Activated naive CD4-positive, alpha-beta T cell treated with anti-CD3 and anti-CD28 coated beads for 36 hours (primary cell): ENCODE measurements at places on chromosomes 3 and 15. TPM values are rescaled to one million over a fixed set of nuclear protein-coding genes. Genes with fewer than 3 reads are reported as not detected.
A peak's percentile ranks its signal among the peaks of the same experiment; 100 is the strongest.

Gene FAM107A
- not detected for total RNA-seq

Gene PLAAT1
- not detected for total RNA-seq

Gene TMCO5A
- not detected for total RNA-seq

Gene ZNF445
- 19.0 TPM for total RNA-seq

Gene THAP10
- not detected for total RNA-seq

Gene HMCES
- total RNA-seq = 35.0 TPM

Gene RARRES1
- not detected for total RNA-seq

Gene FRMD5
- 0.37 TPM for total RNA-seq

Gene BOC
- 0.29 TPM for total RNA-seq

Gene TOPAZ1
- not detected for total RNA-seq

Gene LDHAL6B
- not detected for total RNA-seq

Gene ZNF619
- total RNA-seq = 4.7 TPM

GRCh38 chr15:59039225-59039624, 51.8 kb downstream of the RNF111 start:
- H3K27ac ChIP-seq = peak overlapping the region; percentile 66
- no peak overlapping the region for H3K4me3 ChIP-seq
- H3K27me3 ChIP-seq = no peaks in the 10 kb centered on the region
- H3K36me3 ChIP-seq = peaks cover 39% of the 10 kb centered on the region

DNA sequence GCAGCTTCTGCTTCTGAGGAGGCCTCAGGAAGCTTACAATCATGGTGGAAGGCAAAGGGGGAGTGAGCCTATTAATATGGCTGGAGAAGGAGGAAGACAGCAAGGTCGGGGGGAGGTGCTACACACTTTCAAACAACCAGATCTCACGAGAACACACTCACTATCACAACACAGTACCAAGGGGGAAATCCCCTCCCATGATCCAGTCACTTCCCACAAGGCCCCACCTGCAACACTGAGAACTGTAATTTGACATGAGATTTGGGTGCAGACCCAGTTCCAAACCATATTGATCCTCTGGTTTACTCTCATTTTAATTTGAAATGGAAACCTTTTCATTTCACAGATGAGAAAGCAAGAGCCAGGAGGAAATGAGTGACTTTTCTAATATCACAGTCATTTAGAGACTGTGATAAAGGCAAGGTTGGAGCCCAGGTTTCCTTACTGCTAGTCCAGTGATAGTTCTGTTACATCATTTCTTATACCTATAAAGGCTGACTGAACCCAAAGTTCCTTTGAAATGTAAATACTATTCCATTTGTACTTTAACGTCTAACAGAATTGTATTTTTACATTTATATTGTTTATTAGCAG, 105.8 kb upstream of the GAP43 start:
- H3K27me3 ChIP-seq = peaks cover 14% of the 10 kb centered on the region
- no peak overlapping the region for H3K27ac ChIP-seq
- no peak overlapping the region for H3K4me3 ChIP-seq
- no peaks in the 10 kb centered on the region for H3K36me3 ChIP-seq
- peaks cover 16% of the 10 kb centered on the region for H3K4me1 ChIP-seq

DNA sequence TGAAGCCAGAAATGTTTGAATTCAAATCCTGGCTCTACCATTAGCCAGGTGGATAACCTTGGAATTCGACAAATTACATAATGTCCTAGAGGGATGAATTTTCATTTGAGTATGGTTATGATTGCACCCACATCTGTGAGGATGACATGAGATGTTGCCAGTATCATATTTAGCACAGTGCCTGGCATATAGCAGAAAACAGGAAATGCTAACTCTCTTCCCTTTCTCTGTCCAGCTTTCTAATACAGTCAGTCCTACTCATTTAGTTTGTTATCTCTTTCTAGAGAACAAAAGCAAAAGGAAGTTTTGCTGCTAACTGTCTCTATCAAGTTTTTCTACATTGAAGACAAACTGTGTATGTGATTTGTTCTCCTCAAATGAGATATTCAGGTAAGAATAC, 231.7 kb downstream of the CPNE4 start:
- no peaks in the 10 kb centered on the region for H3K36me3 ChIP-seq
- no peak overlapping the region for H3K4me3 ChIP-seq
- DNase-seq = no peak
- no peaks in the 10 kb centered on the region for H3K4me1 ChIP-seq
- H3K27ac ChIP-seq = no peak overlapping the region

DNA sequence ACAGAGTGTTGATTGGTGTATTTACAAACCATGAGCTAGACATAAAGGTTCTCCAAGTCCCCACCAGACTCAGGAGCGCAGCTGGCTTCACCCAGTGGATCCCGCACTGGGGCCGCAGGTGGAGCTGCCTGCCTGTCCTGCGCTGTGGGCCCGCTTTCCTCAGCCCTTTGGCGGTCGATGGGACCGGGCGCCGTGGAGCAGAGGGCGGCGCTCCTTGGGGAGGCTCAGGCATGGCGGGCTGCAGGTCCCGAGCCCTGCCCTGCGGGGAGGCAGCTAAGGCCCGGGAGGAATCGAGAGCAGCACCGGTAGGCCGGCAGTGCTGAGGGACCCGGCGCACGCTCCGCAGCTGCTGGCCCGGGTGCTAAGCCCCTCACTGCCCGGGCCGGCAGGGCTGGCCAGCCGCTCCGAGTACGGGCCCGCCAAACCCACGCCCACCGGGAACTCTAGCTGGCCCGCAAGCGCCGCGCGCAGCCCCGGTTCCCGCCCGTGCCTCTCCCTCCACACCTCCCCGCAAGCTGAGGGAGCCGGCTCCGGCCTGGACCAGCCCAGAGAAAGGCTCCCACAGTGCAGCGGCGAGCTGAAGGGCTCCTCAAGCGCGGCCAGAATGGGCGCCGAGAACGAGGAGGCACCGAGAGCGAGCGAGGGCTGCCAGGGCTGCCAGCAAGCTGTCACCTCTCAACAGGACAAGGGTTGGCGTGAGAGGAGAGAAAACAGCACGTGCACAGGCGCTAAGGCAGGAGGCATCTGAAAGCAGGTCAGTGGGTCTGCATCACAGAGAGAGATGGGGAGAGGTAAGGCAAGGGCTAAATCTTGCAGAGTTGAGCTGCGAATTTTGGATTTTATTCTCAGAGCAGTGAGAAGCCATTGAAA, 5.9 kb upstream of the EPB42 start:
- no peak overlapping the region for H3K4me3 ChIP-seq
- no peak overlapping the region for H3K27ac ChIP-seq
- H3K4me1 ChIP-seq = peaks cover 5% of the 10 kb centered on the region

GRCh38 chr3:127670229-127670559, 2.6 kb upstream of the ABTB1 start:
- no peak overlapping the region for H3K4me3 ChIP-seq
- peaks cover 20% of the 10 kb centered on the region for H3K4me1 ChIP-seq
- no peak overlapping the region for H3K27ac ChIP-seq
- H3K27me3 ChIP-seq = no peaks in the 10 kb centered on the region
- DNase-seq = no peak

DNA sequence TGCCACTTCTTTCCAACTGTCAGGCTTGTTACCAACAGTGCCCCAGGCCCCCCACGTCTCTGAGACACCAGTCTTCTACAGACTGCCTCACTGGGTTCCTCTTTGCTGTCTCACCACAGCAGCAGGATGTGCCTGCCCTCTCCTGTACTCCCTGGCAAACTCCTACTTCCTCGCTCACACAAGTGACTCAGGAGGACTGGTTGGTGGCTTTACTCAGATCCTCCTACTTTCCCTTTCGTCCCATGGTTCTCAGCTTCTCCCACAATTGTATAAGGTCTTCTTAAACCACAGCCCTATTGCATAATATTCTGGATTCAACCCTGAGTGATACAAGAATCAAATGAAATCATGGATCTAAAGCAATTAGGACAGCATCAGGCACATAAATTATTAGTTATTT, 246.6 kb upstream of the PROK2 start:
- H3K4me3 ChIP-seq = no peak overlapping the region
- peaks cover 8% of the 10 kb centered on the region for H3K27me3 ChIP-seq
- H3K36me3 ChIP-seq = no peaks in the 10 kb centered on the region
- peaks cover 3% of the 10 kb centered on the region for H3K4me1 ChIP-seq

DNA sequence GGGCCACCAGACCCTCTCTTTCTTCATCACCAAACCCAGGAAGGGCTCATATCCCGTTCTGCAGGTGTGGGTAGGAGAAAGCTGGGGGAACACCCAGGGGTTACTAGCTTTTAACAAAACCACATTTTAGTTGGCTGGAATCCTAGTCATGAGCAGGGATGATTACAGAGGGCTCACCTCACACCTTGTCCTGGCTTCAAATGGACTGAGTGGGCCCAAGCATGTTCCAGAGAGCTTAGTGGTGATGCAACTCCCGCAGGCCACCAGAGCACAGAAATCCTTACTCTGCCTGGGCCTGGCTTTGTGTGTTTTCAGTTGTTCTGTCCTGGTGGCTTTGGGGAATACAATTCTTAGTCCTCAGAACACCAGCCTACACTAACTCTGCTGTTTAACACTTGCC, 56.8 kb upstream of the RYK start:
- no peaks in the 10 kb centered on the region for H3K4me1 ChIP-seq
- no peaks in the 10 kb centered on the region for H3K36me3 ChIP-seq
- H3K27ac ChIP-seq = no peak overlapping the region
- H3K4me3 ChIP-seq = no peak overlapping the region
- DNase-seq = no peak

- H3K27me3 ChIP-seq = no peaks in the 10 kb centered on the region
- no peak overlapping the region for H3K27ac ChIP-seq
- H3K4me1 ChIP-seq = peaks cover 29% of the 10 kb centered on the region
Measured at GRCh38 chr3:138799822-138800221, 34.9 kb downstream of the PIK3CB start.

DNA sequence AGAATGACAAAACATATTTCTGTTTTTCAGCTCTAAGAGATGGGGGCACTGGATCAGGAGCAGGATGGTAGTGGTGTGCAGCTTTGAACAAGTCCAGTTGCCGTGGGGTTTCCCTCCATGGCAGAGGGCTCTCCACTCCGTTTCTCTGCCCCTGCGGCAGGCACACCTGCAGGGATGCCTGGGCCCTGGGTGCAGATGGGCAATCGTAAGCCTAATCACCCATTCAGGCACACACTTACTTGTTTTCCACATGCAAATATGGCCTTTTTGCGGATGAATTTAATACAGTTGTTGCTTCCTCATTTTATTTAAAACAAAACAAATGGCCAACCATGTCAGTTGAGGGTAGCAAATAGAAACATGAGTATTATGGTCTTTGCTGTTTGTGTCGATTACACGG, 85.1 kb downstream of the LPP start:
- H3K27ac ChIP-seq = no peak overlapping the region
- H3K4me3 ChIP-seq = no peak overlapping the region
- no peaks in the 10 kb centered on the region for H3K27me3 ChIP-seq
- peaks cover 18% of the 10 kb centered on the region for H3K4me1 ChIP-seq

GRCh38 chr3:127693336-127693843, 20.6 kb downstream of the ABTB1 start:
- no peak overlapping the region for H3K4me3 ChIP-seq
- H3K36me3 ChIP-seq = no peaks in the 10 kb centered on the region
- H3K27ac ChIP-seq = no peak overlapping the region
- DNase-seq = no peak
- no peaks in the 10 kb centered on the region for H3K27me3 ChIP-seq

DNA sequence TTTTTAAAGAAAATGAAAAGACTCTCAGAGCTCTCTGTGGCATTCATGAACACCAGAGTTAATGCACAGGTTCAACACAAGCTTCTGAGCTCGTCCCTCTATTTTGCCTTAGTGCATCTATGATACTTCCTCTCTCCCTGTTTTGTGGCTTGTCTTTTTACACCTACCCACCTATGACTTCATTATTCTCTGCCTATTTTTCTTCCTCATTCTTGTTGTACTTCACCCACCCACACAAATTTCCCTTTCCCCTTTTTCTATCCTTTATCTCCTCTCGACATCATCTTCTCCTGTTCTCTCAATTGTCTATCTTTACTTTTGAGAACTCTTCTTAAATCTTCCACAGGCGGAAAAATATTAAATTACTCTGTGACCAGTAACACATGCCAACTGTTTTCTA, 48.6 kb downstream of the OR5H15 start:
- H3K27me3 ChIP-seq = peaks cover 5% of the 10 kb centered on the region
- no peak overlapping the region for H3K4me3 ChIP-seq
- no peak overlapping the region for H3K27ac ChIP-seq
- H3K4me1 ChIP-seq = no peaks in the 10 kb centered on the region
- DNase-seq = no peak
- no peaks in the 10 kb centered on the region for H3K36me3 ChIP-seq

GRCh38 chr3:61608072-61608471, 46.7 kb downstream of the PTPRG start:
- H3K27ac ChIP-seq = no peak overlapping the region
- no peak overlapping the region for H3K4me3 ChIP-seq
- no peaks in the 10 kb centered on the region for H3K27me3 ChIP-seq
- no peaks in the 10 kb centered on the region for H3K4me1 ChIP-seq
- no peak for DNase-seq

GRCh38 chr3:175857666-175858270, 998.6 kb downstream of the NAALADL2 start:
- no peak overlapping the region for H3K4me3 ChIP-seq
- no peak overlapping the region for H3K27ac ChIP-seq
- no peaks in the 10 kb centered on the region for H3K4me1 ChIP-seq
- no peaks in the 10 kb centered on the region for H3K27me3 ChIP-seq
- no peak for DNase-seq

GRCh38 chr3:20849975-20850374, 664.0 kb upstream of the SGO1 start:
- H3K36me3 ChIP-seq = no peaks in the 10 kb centered on the region
- H3K4me1 ChIP-seq = no peaks in the 10 kb centered on the region
- no peaks in the 10 kb centered on the region for H3K27me3 ChIP-seq
- H3K4me3 ChIP-seq = no peak overlapping the region
- H3K27ac ChIP-seq = no peak overlapping the region

- peaks cover 39% of the 10 kb centered on the region for H3K4me1 ChIP-seq
- peaks cover 2% of the 10 kb centered on the region for H3K36me3 ChIP-seq
- peak overlapping the region; percentile 97 for H3K4me3 ChIP-seq
- H3K27me3 ChIP-seq = no peaks in the 10 kb centered on the region
- H3K27ac ChIP-seq = peak overlapping the region; percentile 96
- DNase-seq = no peak
Measured at GRCh38 chr15:40309344-40309862, 1.7 kb upstream of the PLCB2 start.

- no peaks in the 10 kb centered on the region for H3K36me3 ChIP-seq
- H3K27ac ChIP-seq = no peak overlapping the region
- peaks cover 13% of the 10 kb centered on the region for H3K27me3 ChIP-seq
- no peak overlapping the region for H3K4me3 ChIP-seq
- H3K4me1 ChIP-seq = no peaks in the 10 kb centered on the region
Measured at GRCh38 chr15:32956006-32956405, 238.2 kb downstream of the GREM1 start.

GRCh38 chr15:56786966-56787365, 53.7 kb upstream of the ZNF280D start:
- peaks cover 6% of the 10 kb centered on the region for H3K27me3 ChIP-seq
- H3K4me1 ChIP-seq = peaks cover 11% of the 10 kb centered on the region
- H3K4me3 ChIP-seq = no peak overlapping the region
- no peak overlapping the region for H3K27ac ChIP-seq

GRCh38 chr15:48896869-48897814, 19.2 kb downstream of the EID1 start:
- DNase-seq = no peak
- no peaks in the 10 kb centered on the region for H3K36me3 ChIP-seq
- no peak overlapping the region for H3K27ac ChIP-seq

GRCh38 chr3:96000966-96001365, 813.4 kb upstream of the EPHA6 start:
- no peak overlapping the region for H3K4me3 ChIP-seq
- no peaks in the 10 kb centered on the region for H3K4me1 ChIP-seq
- no peaks in the 10 kb centered on the region for H3K27me3 ChIP-seq
- H3K36me3 ChIP-seq = no peaks in the 10 kb centered on the region
- DNase-seq = no peak
